ENCODE measurements at places on chromosomes 6 and 20. TPM values are rescaled to one million over a fixed set of nuclear protein-coding genes. Genes with fewer than 3 reads are reported as not detected.

GRCh38 chr6:169008641-169009257, 244.9 kb downstream of the THBS2 start:
- no peak for DNase-seq
- no peak overlapping the region for H3K27ac ChIP-seq
- H3K4me1 ChIP-seq: no peaks in the 10 kb centered on the region
- H3K4me3 ChIP-seq: no peak overlapping the region
- no peaks in the 10 kb centered on the region for H3K27me3 ChIP-seq
- no peaks in the 10 kb centered on the region for H3K36me3 ChIP-seq

- no peak overlapping the region for H3K4me3 ChIP-seq
- no peak for DNase-seq
- no peak overlapping the region for H3K27ac ChIP-seq
These were observed 68.0 kb downstream of the BTBD9 start for GRCh38 chr6:38571721-38572120.

- H3K27ac ChIP-seq: no peak overlapping the region
- H3K4me3 ChIP-seq: no peak overlapping the region
- H3K27me3 ChIP-seq: no peaks in the 10 kb centered on the region
- no peaks in the 10 kb centered on the region for H3K36me3 ChIP-seq
These were observed 5.2 kb upstream of the ADRM1 start for GRCh38 chr20:62297449-62298227.

- no peaks in the 10 kb centered on the region for H3K36me3 ChIP-seq
- H3K4me1 ChIP-seq: no peaks in the 10 kb centered on the region
- H3K27ac ChIP-seq: no peak overlapping the region
- peaks cover 2% of the 10 kb centered on the region for H3K27me3 ChIP-seq
- no peak overlapping the region for H3K4me3 ChIP-seq
These were observed 67.2 kb upstream of the DEFB112 start for GRCh38 chr6:50116797-50117542.

DNA sequence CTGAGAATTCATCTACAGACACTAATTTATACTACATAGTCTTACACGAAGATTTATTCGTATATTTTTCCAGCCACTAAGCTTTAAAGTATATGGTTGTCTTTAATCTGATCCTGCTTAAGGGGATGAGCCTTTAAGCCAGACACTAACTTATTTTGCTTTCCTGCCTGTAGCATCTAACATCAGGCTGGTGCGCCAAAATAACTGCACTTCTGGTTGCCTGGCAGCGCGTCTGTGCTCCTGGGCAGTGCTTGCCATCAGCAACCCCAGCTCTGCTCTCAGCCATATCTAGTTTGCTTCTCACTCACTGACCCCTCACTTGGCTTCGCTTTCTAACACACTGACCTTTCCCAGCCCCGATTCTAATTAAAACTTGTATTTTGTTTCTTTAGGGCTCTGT, 21.8 kb downstream of the HMGCLL1 start:
- H3K36me3 ChIP-seq: no peaks in the 10 kb centered on the region
- DNase-seq: no peak
- no peaks in the 10 kb centered on the region for H3K4me1 ChIP-seq
- H3K4me3 ChIP-seq: no peak overlapping the region

DNA sequence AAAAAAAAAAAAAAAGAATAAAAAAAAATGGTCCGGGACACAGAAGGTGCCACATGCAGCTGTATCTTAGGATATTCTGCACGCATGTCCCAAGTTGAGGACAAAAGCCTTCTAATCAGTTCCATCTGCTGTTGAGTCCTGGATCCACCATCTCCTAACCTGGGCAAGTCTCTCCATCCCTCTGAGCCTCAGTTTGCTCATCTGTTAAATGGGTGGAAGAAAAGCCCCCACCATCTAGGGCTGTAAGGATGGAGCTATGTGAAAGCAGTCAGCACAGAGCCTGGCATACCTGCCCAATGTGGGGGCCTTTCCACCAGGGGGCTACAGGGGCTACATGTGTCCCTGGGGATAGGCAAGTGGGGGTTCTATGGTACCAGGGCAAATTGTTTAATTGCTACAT, 208.4 kb downstream of the ZMYND8 start:
- no peak overlapping the region for H3K4me3 ChIP-seq
- no peak for DNase-seq
- H3K4me1 ChIP-seq: no peaks in the 10 kb centered on the region

- no peaks in the 10 kb centered on the region for H3K36me3 ChIP-seq
- H3K27me3 ChIP-seq: no peaks in the 10 kb centered on the region
- no peak overlapping the region for H3K27ac ChIP-seq
- H3K4me3 ChIP-seq: no peak overlapping the region
- DNase-seq: no peak
These were observed 235.4 kb downstream of the CDC5L start for GRCh38 chr6:44622956-44623355.

The YWHAB gene
- 166 TPM for total RNA-seq

All from aorta (tissue), 5 donors.